Spinal cord (tissue), 10 donors: ENCODE measurements at places on chromosomes 2 and 18. TPM values are rescaled to one million over a fixed set of nuclear protein-coding genes. Genes with fewer than 3 reads are reported as not detected.

GRCh38 chr2:8956774-8957173, 46.7 kb downstream of the MBOAT2 start:
- H3K36me3 ChIP-seq, result peaks cover 10% of the 10 kb centered on the region
- H3K4me3 ChIP-seq, result no peak overlapping the region
- no peak for DNase-seq
- no peaks in the 10 kb centered on the region for H3K4me1 ChIP-seq
- no peaks in the 10 kb centered on the region for H3K27me3 ChIP-seq

GRCh38 chr18:13555192-13555591, 171.2 kb downstream of the FAM210A start:
- DNase-seq, result no peak
- no peaks in the 10 kb centered on the region for H3K27me3 ChIP-seq
- H3K36me3 ChIP-seq, result no peaks in the 10 kb centered on the region
- peaks cover 20% of the 10 kb centered on the region for H3K4me1 ChIP-seq

GRCh38 chr2:116687371-116687770, 1127.1 kb upstream of the DDX18 start:
- no peaks in the 10 kb centered on the region for H3K27me3 ChIP-seq
- H3K36me3 ChIP-seq, result no peaks in the 10 kb centered on the region
- no peak overlapping the region for H3K27ac ChIP-seq
- H3K4me3 ChIP-seq, result no peak overlapping the region

- no peak overlapping the region for H3K4me3 ChIP-seq
- no peak for DNase-seq
- H3K36me3 ChIP-seq, result no peaks in the 10 kb centered on the region
- H3K27me3 ChIP-seq, result no peaks in the 10 kb centered on the region
- H3K4me1 ChIP-seq, result no peaks in the 10 kb centered on the region
Observed at GRCh38 chr2:183542606-183543005, 418.4 kb downstream of the NUP35 start.

GRCh38 chr2:191382801-191383200, 137.6 kb downstream of the MYO1B start:
- no peaks in the 10 kb centered on the region for H3K36me3 ChIP-seq
- H3K4me1 ChIP-seq, result no peaks in the 10 kb centered on the region
- H3K27me3 ChIP-seq, result no peaks in the 10 kb centered on the region

DNA sequence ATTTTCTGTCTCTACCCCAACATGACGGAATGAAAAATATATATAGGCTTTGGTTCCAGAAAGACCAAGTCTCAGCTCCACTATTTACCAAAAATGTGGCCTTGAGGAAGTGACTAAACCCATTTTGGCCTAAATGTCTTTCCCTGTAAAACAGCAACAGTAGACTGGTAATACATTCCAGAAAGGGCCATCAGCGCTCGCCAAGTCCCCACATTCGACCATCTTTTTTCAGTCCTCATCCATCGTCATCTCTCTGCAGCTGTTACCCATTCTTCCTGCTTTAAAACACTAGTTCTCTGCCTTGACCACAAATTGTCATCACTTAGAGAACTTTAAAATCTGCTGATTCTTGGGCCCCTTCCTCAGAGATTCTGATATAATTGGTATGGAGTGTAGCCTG, 183.8 kb upstream of the CTAGE1 start:
- DNase-seq, result no peak
- no peak overlapping the region for H3K4me3 ChIP-seq
- no peaks in the 10 kb centered on the region for H3K36me3 ChIP-seq
- H3K27me3 ChIP-seq, result no peaks in the 10 kb centered on the region
- H3K4me1 ChIP-seq, result no peaks in the 10 kb centered on the region

- H3K27me3 ChIP-seq, result no peaks in the 10 kb centered on the region
- peaks cover 11% of the 10 kb centered on the region for H3K36me3 ChIP-seq
- H3K4me1 ChIP-seq, result peaks cover 11% of the 10 kb centered on the region
- peak overlapping the region; percentile 31 for H3K27ac ChIP-seq
Observed at GRCh38 chr2:6977113-6977741, 60.0 kb downstream of the RNF144A start.

GRCh38 chr18:57243624-57244179, 96.8 kb downstream of the BOD1L2 start:
- no peak for DNase-seq
- H3K36me3 ChIP-seq, result no peaks in the 10 kb centered on the region
- H3K27ac ChIP-seq, result no peak overlapping the region
- peaks cover 7% of the 10 kb centered on the region for H3K27me3 ChIP-seq

DNA sequence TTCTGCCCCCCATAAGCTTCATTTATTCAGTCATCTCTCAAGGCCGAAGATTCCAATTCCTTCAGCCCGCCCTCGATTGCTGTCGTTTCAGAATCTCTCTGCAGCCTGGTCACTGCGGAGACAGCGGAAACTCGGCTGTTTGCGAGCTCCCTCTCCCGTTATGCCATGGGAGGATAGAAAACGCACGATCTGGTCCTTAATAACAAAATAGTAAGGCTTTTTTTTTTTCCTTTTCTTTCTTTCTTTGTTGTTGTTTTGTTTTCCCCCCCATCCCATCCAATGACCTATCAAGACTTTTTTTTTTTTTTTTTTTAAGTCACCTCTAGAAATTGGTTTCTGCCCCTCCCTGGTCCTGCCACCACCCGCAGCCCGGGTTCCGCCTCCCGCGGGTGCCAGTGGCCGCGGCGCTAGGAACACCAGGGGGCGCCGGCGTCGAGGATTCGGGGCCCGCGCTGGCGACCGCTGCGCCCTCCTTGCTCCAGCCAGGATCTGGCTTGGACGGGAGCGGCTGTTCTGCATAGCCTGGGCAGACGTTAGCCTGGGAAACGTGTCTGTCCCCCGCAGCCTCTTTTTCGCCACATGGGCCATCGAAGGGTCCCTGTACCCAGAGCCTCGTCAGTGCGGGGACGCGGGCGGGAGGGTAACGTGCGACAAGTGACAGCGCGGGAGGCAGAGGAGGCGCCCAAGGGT, 10.1 kb downstream of the CPLX4 start:
- no peak overlapping the region for H3K4me3 ChIP-seq
- H3K36me3 ChIP-seq, result no peaks in the 10 kb centered on the region
- H3K27ac ChIP-seq, result no peak overlapping the region
- H3K4me1 ChIP-seq, result peaks cover 10% of the 10 kb centered on the region
- DNase-seq, result peak; percentile 53

DNA sequence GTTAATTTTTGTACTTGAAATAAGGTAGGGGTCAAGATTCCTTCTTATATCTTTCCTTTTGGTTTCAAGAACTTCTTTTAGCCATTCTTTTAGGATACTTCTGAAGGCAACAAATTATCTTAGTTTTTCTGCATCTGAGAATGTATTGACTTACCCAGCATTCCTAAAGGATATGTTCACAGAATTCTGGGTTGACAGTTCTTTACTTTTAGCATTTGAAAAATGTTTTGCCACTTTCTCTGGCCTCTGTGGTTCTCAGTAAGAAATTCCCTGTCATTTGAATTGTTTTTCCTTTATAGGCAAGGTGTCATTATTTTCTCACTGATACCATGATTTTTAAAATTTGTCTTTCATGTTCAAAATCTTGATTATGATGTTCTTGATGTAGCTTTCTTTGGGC, 162.4 kb downstream of the GALNT1 start:
- H3K36me3 ChIP-seq, result no peaks in the 10 kb centered on the region
- H3K27ac ChIP-seq, result no peak overlapping the region
- DNase-seq, result no peak
- H3K4me1 ChIP-seq, result no peaks in the 10 kb centered on the region
- H3K27me3 ChIP-seq, result no peaks in the 10 kb centered on the region
- no peak overlapping the region for H3K4me3 ChIP-seq

DNA sequence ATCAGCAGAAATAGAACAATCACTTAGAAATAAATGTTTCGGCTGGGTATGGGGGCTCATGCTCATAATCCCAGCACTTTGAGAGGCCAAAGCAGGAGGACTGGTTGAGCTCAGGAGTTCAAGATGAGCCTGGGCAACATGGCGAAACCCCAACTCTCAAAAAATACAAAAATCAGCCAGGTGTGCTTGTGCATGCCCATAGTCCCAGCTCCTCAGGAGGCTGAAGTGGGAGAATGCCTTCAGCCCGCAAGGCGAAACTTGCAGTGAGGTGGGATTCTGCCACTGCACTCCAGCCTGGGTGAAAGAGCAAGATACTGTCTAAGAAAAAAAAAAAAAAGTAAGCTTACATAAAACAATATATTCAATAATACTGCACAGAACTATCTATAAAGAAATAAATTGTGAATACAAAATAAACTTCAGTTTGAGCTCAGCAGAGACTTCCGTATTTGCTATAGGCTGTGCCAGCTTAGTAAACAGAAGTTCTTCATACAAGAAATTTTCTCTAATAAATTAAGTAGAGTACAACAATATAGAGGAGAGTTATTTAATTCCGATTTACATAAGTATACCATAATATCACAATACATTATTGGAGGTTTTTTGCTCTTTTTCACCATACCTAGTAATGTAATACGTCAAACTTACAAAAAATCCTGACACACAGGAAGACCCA, 43.6 kb downstream of the SRBD1 start:
- H3K4me3 ChIP-seq, result no peak overlapping the region
- H3K27ac ChIP-seq, result no peak overlapping the region
- no peaks in the 10 kb centered on the region for H3K4me1 ChIP-seq
- H3K27me3 ChIP-seq, result no peaks in the 10 kb centered on the region

DNA sequence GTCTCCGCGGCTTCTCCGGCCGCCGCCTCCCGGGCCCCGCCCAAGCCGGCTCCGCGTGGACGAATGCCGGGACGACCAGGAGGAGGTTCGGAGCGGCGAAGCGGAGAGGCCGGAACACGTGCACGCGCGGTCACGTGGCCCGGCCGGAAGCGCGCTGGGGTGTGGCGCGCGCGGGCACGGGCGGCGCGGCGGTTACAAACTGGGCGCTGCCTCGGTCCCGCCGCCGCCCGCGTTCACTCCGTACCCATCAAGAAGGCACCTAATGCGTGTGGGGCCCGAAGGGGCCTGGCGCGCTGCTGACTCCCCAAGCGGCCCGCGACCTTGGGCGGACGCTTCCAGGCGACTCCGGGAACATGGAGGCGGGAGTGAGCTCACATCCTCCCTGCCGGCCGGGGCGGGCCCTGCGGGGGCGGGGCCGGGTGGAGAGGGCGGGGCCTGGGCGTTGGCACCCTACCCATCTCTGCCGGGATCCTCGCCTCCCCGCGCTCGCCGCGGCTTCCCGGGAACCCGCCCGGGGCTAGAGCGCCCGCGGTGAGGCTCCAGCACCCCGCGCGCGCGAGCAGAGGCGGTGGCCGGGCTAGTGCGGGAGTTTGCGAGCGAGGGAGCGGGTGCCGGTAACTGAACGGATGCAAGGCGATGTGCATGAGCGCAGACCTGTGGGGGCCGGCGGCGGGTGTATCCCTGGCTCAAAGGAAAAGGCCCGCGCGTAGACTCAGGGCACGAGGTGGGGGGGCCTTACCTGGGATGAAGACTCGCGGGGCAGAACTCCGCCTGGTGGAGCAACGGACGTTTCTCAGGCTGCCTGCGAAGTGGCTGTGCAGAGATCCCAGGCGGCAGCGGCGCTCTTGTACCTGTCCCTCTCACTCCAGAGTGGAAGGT, at the start of gene TMEM185B:
Gene TMEM185B, minus strand, starts transcription at position 367 of the 879 bp plus-strand sequence. CDS start 424 bp downstream, outside the sequence.
- peak within 1 kb of the TSS; percentile 66 for H3K4me3 ChIP-seq
- peaks cover 19% of the 10 kb centered on the region for H3K4me1 ChIP-seq
- peak within 1 kb of the TSS; percentile 25 for H3K27ac ChIP-seq
- no peaks in the 10 kb centered on the region for H3K27me3 ChIP-seq
- H3K36me3 ChIP-seq, result peaks cover 15% of the 10 kb centered on the region
- peak; percentile 60 for DNase-seq

DNA sequence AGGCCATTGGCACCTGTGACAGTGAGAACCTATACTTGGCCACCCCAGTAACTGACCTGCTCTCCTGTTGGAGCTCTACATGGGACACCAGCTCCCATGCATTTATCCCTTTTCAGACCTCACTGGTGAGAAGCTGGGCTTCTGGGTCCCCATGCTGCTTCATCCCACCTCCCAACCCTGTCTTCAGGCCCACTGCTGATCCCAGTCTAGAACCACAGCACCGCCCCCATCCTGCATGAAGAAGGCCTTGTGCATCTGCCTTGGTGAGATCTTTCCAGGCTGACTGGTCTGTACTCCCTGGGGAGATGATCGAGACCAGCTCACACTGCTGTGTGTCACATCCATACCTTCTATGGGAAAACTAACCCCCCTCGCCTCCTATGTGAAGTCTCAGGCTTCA, 22.7 kb downstream of the TTC32 start:
- no peak overlapping the region for H3K4me3 ChIP-seq
- H3K27me3 ChIP-seq, result no peaks in the 10 kb centered on the region
- no peak overlapping the region for H3K27ac ChIP-seq
- no peaks in the 10 kb centered on the region for H3K36me3 ChIP-seq
- no peaks in the 10 kb centered on the region for H3K4me1 ChIP-seq

DNA sequence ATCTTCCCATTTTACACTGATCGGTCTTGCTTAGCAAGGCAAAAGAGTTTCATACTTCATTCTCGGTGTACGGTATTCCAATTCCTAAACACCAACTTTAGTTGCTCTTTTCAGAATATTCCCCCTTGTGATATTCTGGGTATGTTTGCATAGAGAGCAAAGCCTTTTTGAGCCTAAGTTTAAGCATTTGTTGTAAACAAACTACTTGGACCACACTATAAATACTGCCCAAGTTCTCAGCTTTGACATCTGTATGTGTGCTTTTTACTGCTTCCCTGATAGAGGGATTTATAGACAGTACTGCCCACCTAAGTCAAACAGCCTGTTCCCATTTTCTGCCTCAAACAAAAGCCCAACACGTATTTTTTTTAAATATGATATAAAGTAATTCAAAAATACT, 36.9 kb downstream of the CCBE1 start:
- no peaks in the 10 kb centered on the region for H3K4me1 ChIP-seq
- H3K27me3 ChIP-seq, result no peaks in the 10 kb centered on the region
- H3K27ac ChIP-seq, result no peak overlapping the region
- H3K4me3 ChIP-seq, result no peak overlapping the region

DNA sequence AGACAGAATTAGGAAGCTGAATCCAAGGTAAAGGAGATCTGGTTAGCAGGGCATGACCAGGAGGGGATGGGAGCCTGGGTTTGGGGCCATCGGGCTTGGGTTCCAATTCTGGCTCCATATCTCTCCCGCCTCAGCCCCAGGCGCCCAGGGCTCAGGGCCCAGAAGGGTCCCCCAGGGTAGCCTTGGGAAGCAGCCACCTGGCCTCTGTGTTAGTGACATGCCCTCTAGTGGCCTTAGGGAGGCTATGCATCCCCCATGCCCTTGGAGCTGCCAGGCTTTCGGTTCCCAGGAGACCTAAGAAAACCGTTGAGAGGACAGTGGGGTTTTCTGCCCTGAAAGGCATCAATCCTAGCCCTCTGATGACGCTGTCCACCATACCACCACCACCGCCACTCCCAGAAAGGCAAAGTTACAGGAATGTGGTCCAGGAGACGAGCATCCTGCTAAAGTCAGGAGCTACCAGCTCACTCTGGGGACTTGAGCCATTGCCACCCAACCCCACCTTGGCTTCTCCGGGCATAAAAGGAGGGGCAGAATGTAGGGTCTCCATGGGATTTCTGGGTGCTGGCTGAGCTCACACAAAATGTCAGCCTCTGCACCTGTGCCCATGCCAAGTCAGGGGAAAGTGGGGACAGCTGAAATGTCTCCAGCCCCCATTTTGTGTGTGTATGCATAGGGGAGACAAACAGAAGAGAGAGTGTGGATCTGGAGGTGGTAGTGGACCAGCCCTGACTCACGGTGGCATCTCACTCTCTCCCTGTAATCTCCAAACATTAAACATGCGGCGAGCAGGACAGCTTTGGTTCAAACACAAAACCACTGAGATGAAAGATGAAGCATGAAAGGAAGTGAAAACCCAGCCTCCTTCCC, 56.5 kb downstream of the EMX1 start:
- peaks cover 8% of the 10 kb centered on the region for H3K4me1 ChIP-seq
- H3K27ac ChIP-seq, result no peak overlapping the region
- no peaks in the 10 kb centered on the region for H3K27me3 ChIP-seq
- no peak overlapping the region for H3K4me3 ChIP-seq

Gene POTEJ
- 0.10 TPM for total RNA-seq

Gene AGXT
- not detected for total RNA-seq

Gene BBS5
- total RNA-seq, result 16.9 TPM

Gene EPB41L3
- 99.6 TPM for total RNA-seq

Gene ARHGAP25
- 6.5 TPM for total RNA-seq

Gene CNGA3
- 4.9 TPM for total RNA-seq

Gene SGPP2
- total RNA-seq, result 8.9 TPM

Gene TRIM54
- 0.30 TPM for total RNA-seq

Gene EIF4E2
- total RNA-seq, result 84.4 TPM

Gene SH3YL1
- total RNA-seq, result 60.1 TPM

Gene ITPRIPL1
- total RNA-seq, result 7.5 TPM
